ENCODE measurements at places on chromosomes 6 and 20.

DNA sequence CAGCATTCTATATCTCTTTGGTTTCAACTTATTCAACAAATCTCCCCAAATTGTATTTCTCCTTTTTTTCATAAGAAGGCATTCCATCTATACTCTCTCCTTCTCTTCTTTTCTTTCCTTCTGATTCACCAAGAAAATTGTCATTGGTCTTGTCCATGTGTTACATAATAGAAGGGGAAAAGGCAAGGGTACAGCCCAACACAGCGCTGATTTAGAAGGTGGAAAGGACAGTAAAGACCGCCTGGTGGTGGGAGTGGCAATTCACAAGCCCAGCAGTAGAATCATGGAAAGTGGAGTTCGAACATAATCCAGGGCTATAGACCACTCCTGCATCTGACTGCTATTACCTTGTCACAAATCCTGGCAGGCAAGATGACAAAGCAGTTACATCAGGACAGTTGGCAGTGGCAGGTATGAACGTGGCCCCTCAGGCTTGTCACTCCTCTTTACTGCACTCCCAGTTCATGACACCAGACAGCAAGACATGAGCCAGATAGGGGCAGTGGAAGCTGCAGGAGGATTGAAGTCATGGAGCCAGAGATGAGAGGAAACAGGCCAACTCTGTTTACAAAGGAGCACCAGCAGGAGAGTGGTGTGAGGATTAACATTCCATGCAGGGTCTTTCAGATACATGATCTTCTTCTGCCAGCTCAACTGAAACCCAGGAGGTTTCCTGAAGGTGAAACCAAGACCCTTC is 2.1 kb upstream of the TNFAIP3 start:
- no peak for DNase-seq

- peak; percentile 43 for DNase-seq
These were observed 4.6 kb downstream of the TP53TG5 start for GRCh38 chr20:45373353-45374100.

DNA sequence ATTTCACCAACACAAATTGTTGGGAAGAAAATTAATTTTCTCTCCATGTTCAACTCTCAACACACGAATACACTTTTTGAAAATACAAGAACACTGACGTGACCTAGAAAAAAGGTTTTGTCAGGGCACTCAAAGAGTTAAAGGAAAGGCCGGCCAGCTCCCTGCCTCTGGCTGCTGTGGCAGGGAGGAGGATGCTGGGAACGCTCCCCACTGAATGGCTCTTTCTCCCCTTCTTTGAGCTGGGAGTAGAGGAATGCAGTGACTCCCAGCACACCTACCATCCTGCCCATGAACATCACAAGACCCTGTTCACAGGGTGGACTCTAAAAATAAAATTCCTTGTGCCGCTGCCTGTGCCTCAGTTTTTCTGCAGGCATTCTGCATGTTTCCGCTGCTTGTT is 47.0 kb downstream of the MAP3K5 start:
- no peak for DNase-seq

DNA sequence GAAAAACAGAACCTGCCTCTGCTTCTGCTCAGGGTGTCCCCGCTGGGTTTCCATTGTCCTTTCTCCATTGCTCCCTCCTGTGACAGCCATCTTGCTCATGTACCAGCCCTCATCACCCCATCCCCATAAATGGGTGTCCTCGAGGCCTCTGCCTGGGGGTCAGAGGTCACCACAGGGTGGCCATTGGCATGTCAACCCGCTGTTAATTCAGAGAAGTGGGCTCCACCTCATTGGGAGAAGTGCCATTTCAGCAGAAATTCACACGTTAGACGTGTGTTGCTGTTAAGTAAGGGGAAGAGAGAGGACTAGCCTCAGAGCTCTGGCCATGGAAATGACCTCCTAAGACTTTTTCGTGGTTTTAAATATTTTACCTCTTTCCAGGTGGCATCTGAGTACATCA is 71.9 kb downstream of the PTPN1 start:
- DNase-seq: no peak
